ENCODE measurements at places on chromosomes 16 and 17. TPM values are rescaled to one million over a fixed set of nuclear protein-coding genes. Genes with fewer than 3 reads are reported as not detected.

- no peaks in the 10 kb centered on the region for H3K27me3 ChIP-seq
- no peaks in the 10 kb centered on the region for H3K36me3 ChIP-seq
- peak overlapping the region; percentile 68 for H3K27ac ChIP-seq
Observed at GRCh38 chr17:50865060-50865867, 890 bp downstream of the TOB1 start.

DNA sequence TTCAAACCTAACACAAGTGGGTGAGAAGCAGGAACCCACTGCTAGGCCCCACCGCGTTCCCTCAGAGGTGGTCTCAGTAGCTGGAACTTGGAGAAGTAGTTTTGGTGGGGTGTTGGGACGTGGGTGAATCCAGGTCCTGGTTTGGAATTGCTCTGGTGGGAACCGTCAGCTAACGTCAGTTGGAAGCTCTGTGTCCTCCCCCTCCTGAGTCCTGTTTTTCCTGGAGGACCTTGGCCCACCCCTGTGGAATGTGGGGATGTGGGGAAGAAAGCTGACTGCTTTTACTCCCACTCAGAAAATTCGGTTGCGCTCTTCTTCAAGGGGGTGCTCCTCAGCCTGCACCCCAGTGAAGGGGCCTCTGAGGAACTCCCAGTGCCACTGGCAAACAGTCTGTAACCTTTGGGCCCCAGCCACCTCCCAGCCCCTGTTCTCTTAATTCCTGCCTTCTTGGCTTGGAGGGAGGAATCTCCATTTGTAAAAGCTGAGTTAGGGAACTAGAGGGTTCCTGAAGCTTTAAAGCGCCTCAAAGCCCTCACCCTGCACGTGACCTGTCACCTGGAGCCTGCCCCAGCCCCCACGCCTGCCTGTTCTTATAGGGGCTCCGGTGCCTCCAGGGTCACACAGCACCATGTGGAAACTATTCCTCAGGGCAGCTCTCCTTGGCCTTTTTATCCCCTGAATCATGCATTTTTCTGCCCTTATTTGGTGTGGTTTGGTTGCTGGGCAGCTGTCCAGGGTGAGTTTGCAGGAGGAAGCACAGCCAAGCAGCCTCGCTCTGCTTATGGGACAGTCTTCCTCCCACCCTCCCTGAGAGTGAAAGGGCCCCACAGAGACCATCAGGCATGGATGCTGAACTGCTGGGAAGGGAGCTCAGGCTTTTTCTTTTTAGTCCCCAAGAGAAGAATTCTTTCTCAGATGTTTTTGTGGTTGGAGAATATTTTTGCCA, 16.2 kb upstream of the NAGLU start:
- DNase-seq = no peak
- peaks cover 4% of the 10 kb centered on the region for H3K36me3 ChIP-seq
- no peak overlapping the region for H3K4me3 ChIP-seq
- no peak overlapping the region for H3K27ac ChIP-seq
- H3K4me1 ChIP-seq = no peaks in the 10 kb centered on the region
- H3K27me3 ChIP-seq = no peaks in the 10 kb centered on the region

DNA sequence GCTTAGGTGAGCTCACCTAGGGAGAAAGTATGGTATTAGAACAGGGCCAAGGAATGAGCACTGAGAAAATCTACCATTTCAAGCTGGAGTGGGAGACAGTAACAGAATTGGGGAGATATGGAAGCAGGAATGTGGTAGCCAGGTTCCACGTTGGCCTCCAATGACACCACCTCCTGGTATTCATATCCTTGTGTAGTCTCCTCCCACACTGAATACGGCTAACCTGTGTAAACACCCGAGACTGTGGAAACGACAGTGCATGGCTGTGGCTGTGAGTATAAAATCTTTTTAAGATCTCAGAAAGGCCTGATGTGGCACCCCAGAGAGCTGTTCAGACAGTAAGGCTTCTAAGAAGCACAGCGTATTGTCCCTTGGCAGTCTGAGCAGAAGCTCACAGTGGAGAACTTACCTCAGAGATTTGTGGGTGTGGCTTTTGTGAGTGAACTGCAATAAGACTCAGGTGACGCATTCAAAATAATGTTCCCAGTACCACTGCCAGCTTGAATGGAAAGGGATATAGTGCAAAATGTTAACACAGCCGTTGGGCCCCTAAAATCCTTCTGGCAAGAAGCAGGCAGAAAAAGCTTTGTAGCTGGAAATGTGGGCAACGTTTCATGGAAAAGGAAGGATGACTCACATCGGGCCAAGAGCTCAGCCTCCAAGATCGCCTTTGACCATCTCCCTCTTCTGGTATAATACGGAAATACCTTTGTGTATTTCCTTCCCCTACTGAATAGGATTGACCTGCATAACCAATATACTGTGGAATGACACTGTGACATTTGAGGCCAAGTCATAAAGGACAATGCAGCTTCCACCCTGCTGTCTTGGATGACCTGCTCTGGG, 14.4 kb downstream of the SDR42E1 start:
- H3K36me3 ChIP-seq = no peaks in the 10 kb centered on the region

- DNase-seq = no peak
- H3K27ac ChIP-seq = no peak overlapping the region
- H3K4me3 ChIP-seq = no peak overlapping the region
- peaks cover 5% of the 10 kb centered on the region for H3K36me3 ChIP-seq
Observed at GRCh38 chr16:81520560-81521135, 76.0 kb downstream of the CMIP start.

Gene SYCE1L
- total RNA-seq = 4.6 TPM

Gene HOXB2
- 6.7 TPM for total RNA-seq
